ENCODE measurements at places on chromosomes 6 and 20. TPM values are rescaled to one million over a fixed set of nuclear protein-coding genes. Genes with fewer than 3 reads are reported as not detected.

The BMP5 gene
- total RNA-seq, result 1.6 TPM

The PRSS16 gene
- not detected for total RNA-seq

The GJA1 gene
- total RNA-seq, result 164 TPM

- H3K27me3 ChIP-seq, result peaks cover 19% of the 10 kb centered on the region
- H3K36me3 ChIP-seq, result no peaks in the 10 kb centered on the region
- H3K27ac ChIP-seq, result no peak overlapping the region
- H3K4me1 ChIP-seq, result no peaks in the 10 kb centered on the region
Measured at GRCh38 chr6:28462401-28462800, 19.1 kb upstream of the ZSCAN23 start.

The DNPH1 gene
- total RNA-seq, result 71.5 TPM

DNA sequence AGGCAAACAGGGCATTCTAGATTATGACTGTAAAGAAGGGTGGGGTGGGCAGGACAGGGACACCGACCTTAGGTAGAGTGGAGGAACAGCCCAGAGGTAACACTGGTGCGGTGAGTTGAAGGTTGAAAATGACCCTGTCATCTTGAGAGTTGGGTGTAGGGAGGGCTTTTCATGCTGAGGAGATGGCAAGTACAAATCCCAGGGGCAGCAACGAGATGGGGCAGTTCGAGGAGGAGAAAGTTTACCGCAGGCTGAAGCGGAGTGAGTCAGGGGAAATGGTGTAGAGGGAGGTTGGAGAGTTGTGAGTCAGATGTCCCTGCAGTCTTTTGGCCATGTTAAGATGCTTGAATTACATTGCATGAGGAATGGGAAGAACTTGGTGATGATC lies 101.1 kb downstream of the HIVEP1 start:
- peak; percentile 66 for DNase-seq
- H3K36me3 ChIP-seq, result peaks cover 21% of the 10 kb centered on the region
- peaks cover 12% of the 10 kb centered on the region for H3K4me1 ChIP-seq
- no peaks in the 10 kb centered on the region for H3K27me3 ChIP-seq
- peak overlapping the region; percentile 34 for H3K27ac ChIP-seq
- H3K4me3 ChIP-seq, result no peak overlapping the region

DNA sequence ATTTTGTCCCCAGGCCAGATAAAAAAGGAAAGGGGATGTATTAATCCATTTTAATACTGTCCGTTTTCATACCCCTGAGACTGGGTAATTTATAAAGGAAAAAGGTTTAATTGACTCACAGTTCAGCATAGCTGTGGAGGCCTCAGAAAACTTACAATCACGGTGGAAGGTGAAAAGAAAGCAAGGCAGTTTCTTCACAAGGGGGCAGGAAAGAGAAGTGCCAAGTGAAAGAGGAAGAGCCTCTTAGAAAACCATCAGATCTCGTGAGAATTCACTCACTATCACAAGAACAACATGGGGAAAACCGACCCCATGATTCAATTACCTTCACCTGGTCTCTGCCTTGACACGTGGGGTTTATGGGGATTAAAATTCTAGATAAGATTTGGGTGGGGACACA lies 152.5 kb downstream of the IBTK start:
- no peaks in the 10 kb centered on the region for H3K4me1 ChIP-seq
- H3K36me3 ChIP-seq, result no peaks in the 10 kb centered on the region
- H3K27me3 ChIP-seq, result no peaks in the 10 kb centered on the region
- no peak overlapping the region for H3K27ac ChIP-seq

- no peaks in the 10 kb centered on the region for H3K36me3 ChIP-seq
- no peak for DNase-seq
- no peak overlapping the region for H3K4me3 ChIP-seq
- H3K27me3 ChIP-seq, result no peaks in the 10 kb centered on the region
- no peak overlapping the region for H3K27ac ChIP-seq
Measured at GRCh38 chr20:6671829-6672228, 95.7 kb upstream of the BMP2 start.

The PRICKLE4 gene
- not detected for total RNA-seq

- peak; percentile 57 for DNase-seq
- H3K27me3 ChIP-seq, result no peaks in the 10 kb centered on the region
- H3K36me3 ChIP-seq, result no peaks in the 10 kb centered on the region
- no peak overlapping the region for H3K4me3 ChIP-seq
- H3K27ac ChIP-seq, result peak overlapping the region; percentile 80
Measured at GRCh38 chr20:38123021-38123587, 42.0 kb downstream of the TGM2 start.

- no peaks in the 10 kb centered on the region for H3K27me3 ChIP-seq
- no peak overlapping the region for H3K4me3 ChIP-seq
- H3K4me1 ChIP-seq, result no peaks in the 10 kb centered on the region
- DNase-seq, result no peak
Measured at GRCh38 chr6:3644739-3645012, 106.8 kb downstream of the PXDC1 start.

The KHDC1L gene
- total RNA-seq, result not detected

DNA sequence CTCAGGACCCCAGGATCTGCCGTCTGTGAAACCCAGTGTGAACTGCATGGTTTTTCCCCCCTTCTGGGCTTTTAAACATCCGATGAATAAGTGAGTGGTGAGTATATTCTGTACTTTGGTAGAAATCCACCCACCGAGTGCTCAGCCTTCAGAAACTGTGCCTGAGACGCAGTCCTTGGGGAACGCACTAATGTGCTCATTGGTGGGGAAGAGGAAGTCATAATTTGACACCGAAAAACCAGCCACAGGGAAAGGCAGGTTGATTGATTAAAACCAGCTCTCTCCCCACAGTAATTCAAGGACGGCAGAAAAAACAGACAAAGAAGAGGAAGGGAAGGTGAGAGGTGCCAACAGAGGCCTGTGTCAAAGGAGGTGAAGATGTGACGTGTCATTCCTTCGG lies 21.7 kb downstream of the EDN3 start:
- H3K4me1 ChIP-seq, result no peaks in the 10 kb centered on the region
- H3K27me3 ChIP-seq, result peaks cover 34% of the 10 kb centered on the region
- H3K4me3 ChIP-seq, result no peak overlapping the region
- DNase-seq, result no peak

DNA sequence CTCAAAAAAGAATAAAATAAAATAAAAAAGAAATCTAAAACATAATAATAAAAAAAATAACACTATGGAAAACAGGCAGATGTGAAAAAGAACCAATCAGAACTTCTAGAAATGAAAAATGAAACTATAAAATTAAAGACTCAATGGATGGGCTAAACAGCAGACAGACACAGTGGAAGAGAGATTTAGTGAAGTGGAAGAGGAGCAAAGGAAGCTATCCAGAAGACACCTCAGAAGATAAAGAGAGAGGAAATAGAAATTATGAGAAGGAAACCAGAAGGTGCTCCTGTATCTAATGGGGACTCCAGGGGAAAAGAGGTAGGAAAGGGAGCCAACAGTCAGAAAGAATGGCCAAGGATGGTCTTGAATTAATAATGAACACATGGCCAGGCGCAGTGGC lies 18.5 kb downstream of the LAMA5 start:
- no peaks in the 10 kb centered on the region for H3K27me3 ChIP-seq
- peaks cover 9% of the 10 kb centered on the region for H3K4me1 ChIP-seq
- DNase-seq, result no peak
- H3K36me3 ChIP-seq, result no peaks in the 10 kb centered on the region
- no peak overlapping the region for H3K27ac ChIP-seq

The ZNF311 gene
- not detected for total RNA-seq

The PROKR2 gene
- total RNA-seq, result not detected

DNA sequence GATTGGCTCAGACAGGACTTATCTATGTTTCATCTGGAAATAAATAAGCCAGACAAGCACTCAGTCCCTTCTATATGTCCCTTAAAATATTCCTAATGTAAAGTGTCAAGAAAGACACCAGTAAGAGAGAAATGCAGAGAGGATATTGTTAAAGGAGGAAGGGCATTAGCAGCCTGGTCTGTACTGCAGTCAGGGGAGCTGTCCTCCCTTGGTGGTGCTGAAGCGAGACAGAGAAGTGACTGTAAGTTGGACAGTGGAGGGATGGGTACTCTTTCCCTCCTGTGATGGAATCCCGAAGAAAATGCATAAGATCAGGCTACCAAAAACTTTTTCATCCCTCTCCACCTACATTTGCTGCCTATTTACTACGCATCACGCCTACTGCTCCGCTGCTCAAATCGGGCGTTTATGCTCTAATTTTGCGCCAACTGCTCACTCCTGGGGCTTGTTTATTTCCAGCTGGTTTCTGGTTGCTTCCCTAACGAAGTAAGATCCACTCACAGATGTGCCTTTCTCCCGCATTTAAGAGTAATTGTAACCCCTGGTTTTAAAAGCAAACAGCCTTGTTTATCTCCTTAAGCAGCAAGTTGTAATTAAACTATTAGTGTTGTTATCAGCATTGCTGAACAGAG lies 35.2 kb downstream of the PHACTR1 start:
- peak; percentile 53 for DNase-seq
- no peak overlapping the region for H3K4me3 ChIP-seq

The CUTA gene
- 201 TPM for total RNA-seq

GRCh38 chr6:108870357-108870756 lies 22.1 kb downstream of the ARMC2 start:
- no peak overlapping the region for H3K27ac ChIP-seq
- no peaks in the 10 kb centered on the region for H3K36me3 ChIP-seq
- H3K27me3 ChIP-seq, result no peaks in the 10 kb centered on the region
- no peak overlapping the region for H3K4me3 ChIP-seq
- H3K4me1 ChIP-seq, result peaks cover 13% of the 10 kb centered on the region
- DNase-seq, result no peak

The VWA7 gene
- total RNA-seq, result not detected

GRCh38 chr6:144294016-144294415 lies 8.9 kb downstream of the UTRN start:
- peaks cover 36% of the 10 kb centered on the region for H3K4me1 ChIP-seq
- peaks cover 57% of the 10 kb centered on the region for H3K36me3 ChIP-seq
- no peak for DNase-seq
- peak overlapping the region; percentile 82 for H3K27ac ChIP-seq
- H3K27me3 ChIP-seq, result no peaks in the 10 kb centered on the region
- H3K4me3 ChIP-seq, result no peak overlapping the region

The PRDM13 gene
- not detected for total RNA-seq

- H3K4me1 ChIP-seq, result peaks cover 34% of the 10 kb centered on the region
- H3K27me3 ChIP-seq, result no peaks in the 10 kb centered on the region
- no peaks in the 10 kb centered on the region for H3K36me3 ChIP-seq
- no peak overlapping the region for H3K27ac ChIP-seq
- peak overlapping the region; percentile 54 for H3K4me3 ChIP-seq
Measured at GRCh38 chr6:24910331-24910960, 25.3 kb downstream of the RIPOR2 start.

DNA sequence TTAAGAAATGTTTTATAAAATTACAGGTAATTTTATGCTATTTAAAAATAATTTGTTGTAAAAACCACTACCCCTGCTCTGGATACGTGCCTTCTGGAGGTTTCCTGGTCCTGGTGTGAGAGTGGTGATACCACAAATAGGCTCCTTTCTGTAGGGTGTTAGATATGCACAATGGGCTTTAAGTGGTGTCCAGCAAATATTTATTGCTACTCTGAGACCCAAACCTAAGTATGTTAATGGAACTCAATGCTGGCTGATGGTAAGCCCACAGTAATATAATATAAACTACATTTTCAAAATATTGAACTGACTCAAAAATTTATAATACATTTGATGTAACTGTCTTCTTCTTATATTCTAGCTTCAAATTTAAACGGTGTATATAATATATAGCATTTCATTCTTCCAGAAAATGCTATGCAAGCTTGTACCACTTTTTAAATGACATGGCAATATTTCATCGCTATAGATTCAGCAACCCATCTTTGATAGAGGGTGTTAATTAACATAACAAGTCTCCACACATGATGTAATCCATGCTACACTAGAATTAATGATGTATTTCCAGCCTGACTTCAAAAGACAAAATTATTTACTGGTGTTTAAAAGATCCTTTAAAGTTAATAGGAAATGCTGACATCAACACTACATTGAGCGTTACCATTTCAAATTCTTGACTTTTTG lies 161.9 kb downstream of the DST start:
- peaks cover 5% of the 10 kb centered on the region for H3K4me1 ChIP-seq
- peaks cover 65% of the 10 kb centered on the region for H3K36me3 ChIP-seq
- H3K4me3 ChIP-seq, result no peak overlapping the region
- DNase-seq, result no peak

GRCh38 chr20:2805689-2806350 lies 5.4 kb upstream of the CPXM1 start:
- H3K4me3 ChIP-seq, result no peak overlapping the region
- no peak overlapping the region for H3K27ac ChIP-seq
- DNase-seq, result no peak
- no peaks in the 10 kb centered on the region for H3K36me3 ChIP-seq
- H3K27me3 ChIP-seq, result peaks cover 18% of the 10 kb centered on the region
- H3K4me1 ChIP-seq, result peaks cover 9% of the 10 kb centered on the region

GRCh38 chr6:34182751-34183531 lies 37.1 kb upstream of the GRM4 start:
- no peaks in the 10 kb centered on the region for H3K36me3 ChIP-seq
- H3K27ac ChIP-seq, result no peak overlapping the region
- no peak overlapping the region for H3K4me3 ChIP-seq
- H3K27me3 ChIP-seq, result no peaks in the 10 kb centered on the region
- no peak for DNase-seq

DNA sequence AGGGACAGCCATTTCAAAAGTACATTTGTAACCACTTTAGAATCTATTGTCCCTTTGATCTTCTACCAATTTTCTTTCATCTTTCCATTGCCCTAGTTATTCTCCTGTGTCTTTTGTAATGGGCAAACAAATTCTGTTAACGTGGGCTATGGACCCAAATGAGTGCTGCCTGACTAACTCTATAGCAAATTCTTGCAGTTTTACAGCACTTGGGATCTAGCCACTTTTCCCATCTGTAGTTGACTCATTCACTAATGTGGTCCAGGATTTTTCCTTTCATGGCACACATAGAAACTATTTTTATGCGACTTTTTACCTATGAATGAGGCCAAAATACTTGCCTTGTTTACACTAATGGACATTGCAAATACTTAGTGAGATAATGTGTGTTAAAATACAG lies 52.0 kb downstream of the GRIK2 start:
- no peaks in the 10 kb centered on the region for H3K4me1 ChIP-seq
- no peak overlapping the region for H3K4me3 ChIP-seq
- DNase-seq, result no peak

The MEI4 gene
- total RNA-seq, result not detected

- no peak for DNase-seq
- no peaks in the 10 kb centered on the region for H3K4me1 ChIP-seq
- no peak overlapping the region for H3K4me3 ChIP-seq
- no peak overlapping the region for H3K27ac ChIP-seq
- no peaks in the 10 kb centered on the region for H3K36me3 ChIP-seq
Measured at GRCh38 chr6:46320505-46320904, 149.7 kb upstream of the ENPP5 start.

- no peak overlapping the region for H3K27ac ChIP-seq
- no peaks in the 10 kb centered on the region for H3K27me3 ChIP-seq
- H3K4me3 ChIP-seq, result no peak overlapping the region
- DNase-seq, result no peak
Measured at GRCh38 chr20:20000211-20000968, 16.8 kb upstream of the NAA20 start.
